ENCODE measurements at places on chromosomes 7 and 10.

GRCh38 chr7:6409091-6409490, 38.7 kb downstream of the DAGLB start:
- no peak for DNase-seq

GRCh38 chr10:50604049-50604640, 19.6 kb downstream of the SGMS1 start:
- DNase-seq, result no peak

DNA sequence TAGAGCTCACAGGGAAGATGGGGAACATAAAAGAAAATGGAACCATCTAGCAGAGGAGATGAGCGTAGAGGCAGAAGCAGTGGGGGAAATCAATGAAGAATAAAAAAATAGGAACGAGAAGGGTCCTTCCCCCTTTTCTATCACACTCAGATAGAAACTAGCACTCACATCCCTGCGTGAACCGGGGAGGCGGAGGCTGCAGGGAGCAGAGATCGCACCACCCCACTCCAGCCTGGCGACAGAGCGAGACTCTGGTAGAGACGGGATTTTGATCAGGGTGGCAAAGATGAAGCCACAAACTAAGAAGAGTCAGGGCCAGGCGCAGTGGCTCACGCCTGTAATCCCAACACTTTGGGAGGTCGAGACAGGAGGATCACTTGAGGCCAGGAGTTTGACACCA, 64.7 kb upstream of the ECHDC3 start:
- DNase-seq, result no peak

DNA sequence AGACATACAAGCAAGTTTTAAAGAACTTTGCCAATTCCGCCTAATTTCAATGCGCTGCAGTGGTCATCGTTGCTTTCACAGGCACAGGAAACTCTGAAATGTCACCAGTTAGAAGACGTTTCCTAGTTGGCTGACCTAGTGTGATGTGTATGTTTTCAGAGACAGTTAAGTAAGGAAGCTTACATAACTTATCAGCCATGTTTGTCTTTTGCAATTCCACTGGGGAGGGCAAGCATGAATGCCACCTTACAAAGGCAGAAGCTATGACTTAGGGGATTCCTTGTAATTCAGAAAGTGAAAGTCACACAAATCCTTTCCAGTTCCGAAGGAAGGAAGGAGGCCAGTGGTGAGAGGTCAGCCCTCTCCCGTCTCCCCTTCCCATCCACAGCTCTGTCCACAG, 15.0 kb upstream of the NPS start:
- no peak for DNase-seq

DNA sequence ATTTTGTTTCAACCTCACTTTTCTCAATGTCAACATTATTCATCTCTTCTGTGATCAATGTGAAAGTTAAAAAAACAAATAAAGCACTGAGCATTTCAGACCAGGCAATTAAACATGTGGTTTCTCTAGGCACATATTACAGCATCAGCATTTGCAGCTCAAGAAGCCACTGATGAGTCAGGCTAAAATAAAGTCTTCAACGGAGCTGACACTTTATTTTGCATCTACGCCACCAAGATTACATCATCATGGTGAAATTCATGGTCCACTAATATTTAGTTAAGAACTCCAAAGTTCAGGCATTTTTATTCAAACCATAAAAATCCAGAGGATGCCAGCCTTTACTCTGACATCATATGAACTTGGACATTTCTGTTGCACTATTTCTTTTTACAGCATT, 33.0 kb downstream of the MAGI2 start:
- no peak for DNase-seq

DNA sequence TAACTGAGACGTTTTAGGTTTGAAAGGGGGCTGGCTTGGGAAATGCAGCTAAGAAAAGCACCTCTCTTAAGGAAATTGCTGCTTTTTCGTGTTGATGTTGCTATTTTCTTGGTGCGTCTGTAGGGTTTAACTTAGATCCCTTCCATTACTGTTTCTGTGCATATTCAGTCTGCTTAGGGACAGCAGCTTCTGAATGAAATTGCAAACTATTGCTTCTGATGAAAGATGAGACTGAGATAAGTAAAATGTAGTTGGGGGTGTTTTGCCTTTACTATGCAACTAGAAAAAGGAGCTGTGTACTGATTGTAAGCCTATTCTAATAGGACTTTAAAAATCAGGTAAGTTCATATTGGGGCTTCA, 772 bp downstream of the HDAC9 start:
- no peak for DNase-seq

GRCh38 chr7:39709768-39710311, 86.5 kb downstream of the RALA start:
- peak; percentile 78 for DNase-seq

GRCh38 chr7:5218564-5219360, 28.7 kb downstream of the WIPI2 start:
- no peak for DNase-seq

DNA sequence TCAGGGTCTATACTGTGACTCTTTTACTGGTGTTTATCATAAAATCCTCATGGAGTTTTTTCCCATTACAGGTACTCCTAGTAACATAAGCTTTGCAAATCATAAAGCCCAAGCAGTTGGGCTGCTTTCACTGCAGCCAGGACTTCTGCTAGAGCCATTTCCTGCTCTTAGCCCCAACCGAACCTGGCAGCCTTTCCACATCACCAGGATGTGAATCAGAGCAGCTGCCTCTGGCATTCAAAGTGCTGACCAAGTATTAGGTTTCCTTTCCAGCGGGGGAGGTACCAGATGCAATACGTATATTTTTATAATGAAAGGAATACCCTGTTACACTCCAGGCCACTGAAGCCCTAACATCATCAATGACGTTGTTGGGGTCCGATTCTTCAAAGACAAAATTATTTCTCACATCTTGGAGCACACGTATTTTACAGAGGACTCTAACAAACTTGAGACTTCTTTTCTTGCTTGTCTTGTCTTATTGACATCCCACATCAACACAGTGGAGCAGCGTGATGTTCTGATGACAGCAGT, 3.6 kb upstream of the HTR5A start:
- DNase-seq, result no peak

DNA sequence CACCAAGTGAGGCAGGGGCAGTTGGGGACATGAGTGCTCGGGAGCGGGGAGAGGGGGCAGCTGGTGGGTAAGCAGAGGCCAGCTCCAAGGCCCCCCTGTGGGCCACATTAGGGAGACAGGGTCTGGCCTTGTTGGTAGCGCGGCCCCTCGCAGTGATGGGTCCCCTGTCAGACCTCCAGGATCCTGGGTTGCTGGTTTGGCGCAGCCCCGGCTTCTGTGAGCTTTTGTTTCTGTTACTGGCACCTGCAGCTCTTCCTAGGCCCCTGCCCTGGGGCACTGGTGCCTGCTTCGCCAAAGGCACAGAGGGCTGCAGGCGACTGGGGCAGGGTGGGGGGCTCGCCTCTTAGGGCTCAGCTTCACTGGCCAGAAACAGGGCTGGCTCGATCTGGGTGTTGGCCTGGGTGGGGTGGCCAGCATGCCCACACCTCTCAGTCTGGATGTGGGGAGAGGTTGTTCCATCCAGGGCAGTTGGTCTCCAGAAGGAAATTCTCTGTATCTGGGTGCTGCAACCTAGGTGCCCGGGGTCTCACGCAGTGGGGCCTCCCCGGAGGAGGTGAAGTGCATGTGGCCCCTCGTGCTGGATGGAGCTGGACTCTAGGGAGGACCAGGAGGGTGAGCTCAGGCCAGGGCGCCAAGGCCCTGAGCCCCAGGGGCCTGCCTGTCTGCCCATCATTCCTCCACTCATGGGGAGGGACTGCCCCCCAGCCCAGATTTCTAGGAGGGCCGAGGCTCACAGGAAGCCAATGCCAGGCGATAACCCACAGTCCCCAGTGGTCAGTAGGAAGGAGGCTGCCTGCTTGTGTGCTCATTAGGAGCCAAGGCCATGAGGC, 138.6 kb downstream of the LHPP start:
- DNase-seq, result no peak

DNA sequence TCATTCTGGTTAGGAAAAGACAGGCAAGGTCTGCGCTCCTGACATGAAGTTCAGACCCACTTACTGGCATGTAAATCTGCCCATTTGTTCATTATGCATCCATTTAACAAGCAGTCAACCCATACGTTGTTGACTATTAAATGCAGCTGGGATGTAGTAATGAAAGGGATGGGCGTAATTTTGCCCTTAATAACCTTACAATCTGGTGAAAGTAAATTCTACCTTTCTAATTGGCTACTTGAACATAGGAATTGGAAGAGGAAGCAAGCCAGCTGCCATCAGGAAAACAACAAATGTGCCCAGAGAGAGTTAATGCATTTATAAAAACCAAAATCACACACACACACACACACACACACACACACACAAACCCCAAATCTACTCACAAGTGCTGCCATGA, 170.2 kb upstream of the PITRM1 start:
- no peak for DNase-seq

- DNase-seq, result no peak
Observed at GRCh38 chr7:79548727-79549126, 95.3 kb upstream of the MAGI2 start.

- no peak for DNase-seq
Observed at GRCh38 chr10:128018691-128019090, 107.5 kb downstream of the MKI67 start.

DNA sequence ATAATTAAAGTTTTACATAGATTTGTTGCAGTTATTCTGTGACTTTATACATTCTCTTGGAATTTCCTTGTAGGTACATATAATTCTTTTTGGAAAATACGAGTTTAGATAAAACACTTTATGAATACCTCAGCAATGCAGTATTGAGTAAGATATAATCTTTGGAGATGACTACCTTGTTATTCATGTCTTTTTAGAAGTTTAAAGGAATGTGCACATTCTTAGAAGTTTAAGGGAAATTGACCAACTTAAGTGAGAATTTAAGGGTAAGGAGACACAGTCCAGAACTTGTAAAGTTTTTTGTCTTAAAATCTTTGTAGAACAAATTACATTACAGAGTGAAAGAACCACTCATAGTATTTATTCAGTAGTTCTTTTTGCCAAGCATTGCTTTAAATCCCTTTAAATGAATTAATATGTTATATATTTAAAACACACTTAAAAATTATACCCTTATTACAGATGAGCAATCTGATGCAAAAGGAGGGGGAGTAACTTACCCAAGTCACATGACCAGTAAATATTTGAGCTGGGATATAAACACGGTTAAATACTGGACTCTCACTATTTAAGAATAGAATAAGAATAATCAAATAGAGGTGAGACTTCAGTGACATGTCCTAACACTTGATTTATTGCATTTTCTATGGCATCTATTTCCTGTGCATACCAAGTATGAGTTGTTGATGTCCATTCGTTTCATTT, 139.5 kb upstream of the FERD3L start:
- no peak for DNase-seq

All from kidney (tissue), 22 donors.